Testis (tissue), 5 donors: ENCODE measurements at places on chromosomes 5 and 9. TPM values are rescaled to one million over a fixed set of nuclear protein-coding genes. Genes with fewer than 3 reads are reported as not detected.

GRCh38 chr9:13568841-13569601 lies 289.5 kb upstream of the MPDZ start:
- no peak for DNase-seq

The PIP5KL1 gene
- 10.2 TPM for total RNA-seq

The KCNIP1 gene
- 14.8 TPM for total RNA-seq

The PCDHAC2 gene
- 15.5 TPM for total RNA-seq

The PCA3 gene
- total RNA-seq, result 0.39 TPM

GRCh38 chr9:92780206-92780605 lies 15.6 kb upstream of the BICD2 start:
- DNase-seq, result no peak

GRCh38 chr5:23648656-23649055 lies 141.2 kb downstream of the PRDM9 start:
- DNase-seq, result no peak
